ENCODE measurements at places on chromosomes 6 and 20.

- no peak overlapping the region for H3K4me3 ChIP-seq
- H3K4me1 ChIP-seq, result peaks cover 7% of the 10 kb centered on the region
- DNase-seq, result no peak
- H3K27me3 ChIP-seq, result no peaks in the 10 kb centered on the region
- H3K27ac ChIP-seq, result no peak overlapping the region
- no peaks in the 10 kb centered on the region for H3K36me3 ChIP-seq
Measured at GRCh38 chr6:317448-318144, 25.3 kb downstream of the DUSP22 start.

- H3K36me3 ChIP-seq, result no peaks in the 10 kb centered on the region
- peaks cover 72% of the 10 kb centered on the region for H3K27me3 ChIP-seq
- peak; percentile 67 for DNase-seq
- H3K4me3 ChIP-seq, result peak within 1 kb of the TSS; percentile 35
Measured at GRCh38 chr6:11043961-11044711, at the start of gene ELOVL2. TSS of gene ELOVL2 (minus strand) at chr6:11044305. CDS start at chr6:11044230, 75 bp downstream.

GRCh38 chr6:154134471-154135147 is 95.6 kb downstream of the OPRM1 start:
- no peak overlapping the region for H3K4me3 ChIP-seq
- H3K27ac ChIP-seq, result no peak overlapping the region
- no peaks in the 10 kb centered on the region for H3K27me3 ChIP-seq
- no peaks in the 10 kb centered on the region for H3K4me1 ChIP-seq
- DNase-seq, result no peak
- no peaks in the 10 kb centered on the region for H3K36me3 ChIP-seq

DNA sequence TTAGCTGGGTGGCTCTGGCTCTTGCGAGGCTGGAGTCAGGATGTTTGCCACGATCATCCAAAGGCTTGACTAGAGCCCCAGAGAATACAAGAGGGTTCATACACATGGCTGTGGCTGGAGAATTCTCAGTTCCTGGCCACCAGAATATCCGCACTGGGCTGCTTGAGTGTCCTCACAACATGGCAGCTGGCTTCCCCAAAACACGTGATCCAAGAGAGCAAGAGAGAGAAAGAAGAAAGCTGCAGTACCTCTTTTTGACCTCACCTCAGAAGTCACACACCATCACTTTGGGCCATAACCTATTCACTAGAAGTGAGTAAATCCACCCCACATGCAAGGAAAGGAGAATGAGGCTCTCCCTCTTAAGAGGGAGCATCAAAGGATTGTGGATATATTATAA is 21.5 kb upstream of the BPIFB1 start:
- DNase-seq, result no peak
- H3K27me3 ChIP-seq, result no peaks in the 10 kb centered on the region
- no peak overlapping the region for H3K4me3 ChIP-seq
- H3K4me1 ChIP-seq, result peaks cover 6% of the 10 kb centered on the region
- H3K27ac ChIP-seq, result no peak overlapping the region

GRCh38 chr20:49989234-49990065 is 6.7 kb downstream of the SNAI1 start:
- no peak overlapping the region for H3K4me3 ChIP-seq
- H3K27me3 ChIP-seq, result no peaks in the 10 kb centered on the region
- peak overlapping the region; percentile 78 for H3K27ac ChIP-seq
- DNase-seq, result peak; percentile 89
- H3K4me1 ChIP-seq, result no peaks in the 10 kb centered on the region

DNA sequence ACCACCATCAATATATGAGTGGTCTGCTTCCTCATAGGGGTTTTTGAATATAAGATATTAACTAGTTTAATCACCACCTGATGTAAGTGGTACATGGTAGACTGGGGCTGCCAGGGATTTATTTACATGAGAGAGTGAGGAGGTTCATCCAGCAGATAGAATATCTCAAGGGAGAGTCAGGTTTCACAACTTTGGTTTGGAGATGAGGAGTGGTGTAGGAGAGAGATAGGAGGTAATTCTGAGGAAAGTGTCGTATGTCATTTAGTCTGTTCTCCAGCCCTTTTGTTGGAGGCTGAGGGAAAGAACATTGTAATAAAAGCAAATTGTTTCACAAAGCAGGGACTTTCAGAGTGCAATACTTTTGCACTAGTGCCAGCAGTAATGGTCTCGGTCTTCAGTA is 16.8 kb downstream of the L3MBTL3 start:
- H3K36me3 ChIP-seq, result no peaks in the 10 kb centered on the region
- H3K4me3 ChIP-seq, result no peak overlapping the region
- DNase-seq, result no peak

GRCh38 chr20:40370800-40371199 is 318.2 kb downstream of the MAFB start:
- DNase-seq, result no peak
- no peak overlapping the region for H3K4me3 ChIP-seq
- no peaks in the 10 kb centered on the region for H3K36me3 ChIP-seq
- no peaks in the 10 kb centered on the region for H3K27me3 ChIP-seq
- H3K27ac ChIP-seq, result no peak overlapping the region
- no peaks in the 10 kb centered on the region for H3K4me1 ChIP-seq

GRCh38 chr20:61493798-61494305 is 241.8 kb downstream of the CDH4 start:
- H3K27me3 ChIP-seq, result no peaks in the 10 kb centered on the region
- DNase-seq, result no peak
- H3K36me3 ChIP-seq, result no peaks in the 10 kb centered on the region
- H3K4me1 ChIP-seq, result no peaks in the 10 kb centered on the region
- no peak overlapping the region for H3K4me3 ChIP-seq

- no peak for DNase-seq
- no peaks in the 10 kb centered on the region for H3K36me3 ChIP-seq
- no peak overlapping the region for H3K4me3 ChIP-seq
- no peaks in the 10 kb centered on the region for H3K27me3 ChIP-seq
Measured at GRCh38 chr6:130696806-130697205, 130.4 kb upstream of the SMLR1 start.

- DNase-seq, result no peak
- H3K27me3 ChIP-seq, result no peaks in the 10 kb centered on the region
- H3K4me1 ChIP-seq, result no peaks in the 10 kb centered on the region
- H3K4me3 ChIP-seq, result no peak overlapping the region
- no peaks in the 10 kb centered on the region for H3K36me3 ChIP-seq
Measured at GRCh38 chr6:1096967-1097765, 214.7 kb upstream of the FOXQ1 start.

DNA sequence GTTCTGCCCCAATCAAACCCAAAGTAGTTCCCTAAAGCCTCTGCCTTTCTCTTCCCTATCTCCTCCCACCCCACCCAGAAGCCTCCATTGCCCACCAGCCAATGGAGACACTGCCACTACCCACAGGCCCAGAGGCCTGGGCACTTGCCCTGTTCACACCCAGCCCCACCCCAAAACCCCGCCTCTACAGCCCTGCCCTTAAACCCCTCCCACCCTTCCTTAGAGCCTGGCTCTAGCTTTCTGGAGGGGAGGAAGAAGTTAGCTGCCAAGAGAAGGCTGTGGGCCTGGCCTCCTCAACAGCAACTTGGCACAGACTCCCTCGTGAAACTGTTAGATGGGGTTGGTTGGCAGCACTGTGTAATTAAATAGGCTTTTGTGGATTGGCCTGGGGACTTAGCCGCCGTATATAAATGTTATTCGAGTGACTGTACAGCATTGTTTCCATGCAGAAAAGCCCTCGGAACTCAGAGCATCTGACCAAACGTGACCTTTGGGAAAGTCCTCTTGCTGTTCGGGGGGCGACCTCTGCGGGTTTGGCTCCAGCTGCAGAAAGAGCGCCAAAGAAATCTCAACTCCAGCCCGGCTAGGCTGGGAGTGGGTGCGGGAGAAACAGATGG is 31.4 kb downstream of the COL11A2 start:
- no peak overlapping the region for H3K4me3 ChIP-seq
- DNase-seq, result peak; percentile 77
- no peaks in the 10 kb centered on the region for H3K36me3 ChIP-seq

DNA sequence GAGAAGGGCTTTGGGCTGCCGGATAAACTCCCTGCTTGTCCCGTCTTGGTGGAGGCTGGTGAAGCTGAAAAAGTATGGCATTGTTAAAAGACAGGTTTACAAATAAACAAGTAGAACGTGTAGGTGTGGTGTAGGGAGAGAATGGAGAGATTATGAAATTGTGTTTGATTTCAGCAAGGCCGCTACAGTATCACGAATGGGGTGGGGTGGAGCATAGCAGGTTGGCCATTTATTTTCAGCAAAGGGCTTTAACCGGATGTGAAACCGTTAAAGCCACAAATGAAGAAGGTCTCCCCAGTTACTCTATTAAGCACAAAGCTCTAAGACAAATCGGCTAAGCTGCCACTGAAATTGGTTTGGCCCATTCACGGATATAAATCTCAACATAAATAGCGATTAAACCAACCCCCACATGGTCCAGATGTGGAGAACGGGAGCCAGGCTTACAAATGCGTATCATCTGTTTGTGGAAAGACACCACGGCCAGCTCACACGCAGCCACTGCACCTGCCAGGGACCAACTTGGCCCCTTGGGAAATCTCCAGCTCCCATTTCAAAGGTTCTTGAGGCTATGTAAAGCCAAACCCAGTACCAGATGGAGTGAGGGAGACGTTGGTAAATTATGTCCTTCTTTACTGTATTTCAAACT is 94.0 kb downstream of the ZMYND8 start:
- H3K27ac ChIP-seq, result no peak overlapping the region
- DNase-seq, result no peak
- peaks cover 13% of the 10 kb centered on the region for H3K36me3 ChIP-seq
- H3K27me3 ChIP-seq, result no peaks in the 10 kb centered on the region

DNA sequence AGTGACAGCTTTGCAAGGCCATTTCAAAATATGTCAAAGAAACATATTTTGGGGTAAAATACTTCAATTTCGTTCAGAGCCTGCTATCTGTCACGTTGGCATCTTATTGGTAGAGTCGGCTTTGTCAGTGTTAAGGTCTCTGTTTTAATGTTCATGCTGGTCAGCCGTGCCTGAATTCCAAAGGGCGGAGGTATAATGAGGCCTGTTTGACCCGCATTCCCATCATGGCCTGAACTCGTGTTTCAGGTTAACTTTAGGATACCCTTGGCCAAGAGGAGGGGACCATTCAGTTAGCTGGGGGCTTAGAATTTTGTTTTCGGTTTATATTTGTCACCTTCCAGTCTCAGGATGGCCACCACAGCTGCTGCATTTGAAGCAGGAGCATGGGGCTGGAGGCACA is 236.4 kb downstream of the NFATC2 start:
- H3K4me3 ChIP-seq, result no peak overlapping the region
- H3K4me1 ChIP-seq, result no peaks in the 10 kb centered on the region
- no peaks in the 10 kb centered on the region for H3K36me3 ChIP-seq
- no peak overlapping the region for H3K27ac ChIP-seq
- H3K27me3 ChIP-seq, result no peaks in the 10 kb centered on the region

GRCh38 chr6:54135665-54136369 is 24.6 kb downstream of the MLIP start:
- H3K27ac ChIP-seq, result no peak overlapping the region
- H3K36me3 ChIP-seq, result no peaks in the 10 kb centered on the region
- DNase-seq, result peak; percentile 54
- no peak overlapping the region for H3K4me3 ChIP-seq
- H3K27me3 ChIP-seq, result no peaks in the 10 kb centered on the region

DNA sequence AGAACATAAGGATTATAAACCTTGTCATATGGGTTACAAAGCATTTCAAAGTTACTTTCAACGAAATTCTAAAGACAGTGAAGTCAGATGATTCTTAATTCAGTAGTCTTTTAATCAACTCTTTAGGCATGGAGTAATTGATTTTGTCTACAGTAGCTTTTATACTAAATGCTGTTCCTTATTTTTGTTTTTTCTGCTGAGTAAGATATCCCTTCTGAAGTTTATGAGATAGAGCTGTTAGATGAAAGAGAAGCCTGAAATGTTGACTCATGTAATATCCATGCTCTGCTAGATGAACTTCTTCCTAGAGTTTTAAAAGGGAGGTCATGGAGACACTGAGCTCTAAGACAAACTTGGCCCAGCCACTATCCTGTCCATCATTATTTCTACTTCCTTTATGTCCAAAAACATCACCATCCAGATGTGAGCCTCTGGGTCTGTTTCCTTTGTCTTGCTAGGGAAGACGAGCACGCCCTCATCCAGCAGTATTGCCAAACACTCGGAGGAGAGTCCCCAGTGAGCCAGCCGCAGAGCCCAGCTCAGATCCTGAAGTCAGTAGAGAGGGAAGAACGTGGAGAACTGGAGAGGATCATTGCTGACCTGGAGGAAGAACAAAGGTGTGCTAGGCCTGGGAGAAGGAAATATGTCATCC is 550.3 kb downstream of the UTRN start:
- no peaks in the 10 kb centered on the region for H3K4me1 ChIP-seq
- no peak overlapping the region for H3K27ac ChIP-seq
- H3K4me3 ChIP-seq, result no peak overlapping the region
- DNase-seq, result no peak
- H3K27me3 ChIP-seq, result no peaks in the 10 kb centered on the region

- DNase-seq, result no peak
- no peaks in the 10 kb centered on the region for H3K36me3 ChIP-seq
Measured at GRCh38 chr6:96157018-96157565, 141.3 kb downstream of the FUT9 start.

DNA sequence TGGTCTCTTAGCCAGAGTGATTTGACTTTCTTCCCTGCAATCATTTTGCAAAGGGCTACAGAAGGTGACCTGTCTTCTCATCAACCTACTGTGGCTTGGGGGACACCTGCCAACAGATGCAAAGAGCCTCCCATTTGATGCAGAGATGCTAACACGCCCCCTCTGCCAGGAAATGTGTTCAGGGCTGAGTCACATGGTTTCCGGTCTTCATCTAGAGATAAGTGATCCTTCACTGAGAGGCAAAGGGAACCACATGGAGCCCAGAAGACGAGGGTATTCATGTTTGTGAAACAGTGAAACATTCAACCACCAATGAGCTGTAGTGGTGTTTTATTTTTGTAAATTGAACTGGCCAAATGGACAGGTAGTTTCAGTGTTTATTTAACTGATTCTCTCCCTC is 109.0 kb upstream of the RIN2 start:
- H3K36me3 ChIP-seq, result no peaks in the 10 kb centered on the region
- H3K4me1 ChIP-seq, result no peaks in the 10 kb centered on the region
- H3K27me3 ChIP-seq, result no peaks in the 10 kb centered on the region
- no peak for DNase-seq
- H3K4me3 ChIP-seq, result no peak overlapping the region
- no peak overlapping the region for H3K27ac ChIP-seq

GRCh38 chr6:158812611-158813010 is 6.6 kb downstream of the EZR start:
- H3K4me1 ChIP-seq, result peaks cover 14% of the 10 kb centered on the region
- no peak for DNase-seq
- no peak overlapping the region for H3K27ac ChIP-seq
- peaks cover 3% of the 10 kb centered on the region for H3K36me3 ChIP-seq

GRCh38 chr6:142294679-142295078 is 7.1 kb upstream of the ADGRG6 start:
- H3K27ac ChIP-seq, result no peak overlapping the region
- H3K4me3 ChIP-seq, result no peak overlapping the region
- peaks cover 3% of the 10 kb centered on the region for H3K4me1 ChIP-seq
- DNase-seq, result no peak
- no peaks in the 10 kb centered on the region for H3K27me3 ChIP-seq
- H3K36me3 ChIP-seq, result no peaks in the 10 kb centered on the region

GRCh38 chr6:166617359-166617758 is 9.7 kb downstream of the RPS6KA2 start:
- no peaks in the 10 kb centered on the region for H3K27me3 ChIP-seq
- H3K4me3 ChIP-seq, result no peak overlapping the region
- H3K4me1 ChIP-seq, result peaks cover 53% of the 10 kb centered on the region
- no peak overlapping the region for H3K27ac ChIP-seq
